ENCODE measurements at places on chromosomes 4 and X.

DNA sequence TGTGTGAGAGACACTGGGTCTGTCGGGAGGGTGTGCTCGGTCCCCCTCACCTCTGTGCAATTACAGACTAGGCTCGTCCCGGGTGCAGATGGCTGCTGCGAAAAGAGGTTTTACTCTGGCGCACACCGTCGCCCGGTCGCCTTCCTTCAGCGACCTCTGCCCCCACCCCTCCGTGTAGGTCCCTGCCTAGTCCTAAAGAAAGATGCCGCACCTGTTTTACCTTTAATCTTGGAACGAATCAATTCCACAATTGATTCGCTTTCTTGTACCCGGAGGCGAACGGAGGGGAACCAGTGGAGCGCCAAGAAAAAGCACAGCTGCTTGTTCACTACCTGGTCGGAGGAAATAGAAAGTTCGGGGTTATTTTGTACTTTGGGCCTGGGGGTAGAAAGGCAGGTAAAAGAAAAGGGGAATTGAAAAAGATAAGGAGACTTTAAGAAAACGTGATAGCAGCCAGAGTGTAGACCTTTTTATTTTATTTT is 1.2 kb downstream of the NPNT start:
- no peak for DNase-seq

DNA sequence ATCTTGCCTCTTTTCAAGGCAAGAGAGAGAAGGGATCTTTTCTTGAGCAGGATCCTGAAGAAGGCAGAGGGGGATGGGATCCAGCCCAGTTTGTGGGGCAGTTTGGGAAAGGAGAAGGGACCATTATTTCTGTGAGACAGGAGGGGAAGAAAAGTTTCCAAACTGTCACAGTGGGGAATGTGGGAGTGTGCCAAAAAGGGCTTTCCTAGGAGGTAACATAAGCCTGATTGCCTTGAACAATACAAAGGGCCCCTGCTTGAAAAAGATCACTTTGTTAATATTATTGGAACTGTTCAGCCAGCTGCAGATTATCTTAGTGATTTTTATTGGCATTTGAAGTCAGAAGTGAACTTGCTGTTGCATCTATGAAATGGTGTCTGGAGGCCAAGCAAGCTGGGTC is 55.2 kb downstream of the MTM1 start:
- DNase-seq = no peak

- no peak for DNase-seq
Measured at GRCh38 chrX:13535376-13536165, 33.8 kb upstream of the EGFL6 start.

GRCh38 chrX:50736656-50737055 is 77.3 kb downstream of the SHROOM4 start:
- DNase-seq = no peak

DNA sequence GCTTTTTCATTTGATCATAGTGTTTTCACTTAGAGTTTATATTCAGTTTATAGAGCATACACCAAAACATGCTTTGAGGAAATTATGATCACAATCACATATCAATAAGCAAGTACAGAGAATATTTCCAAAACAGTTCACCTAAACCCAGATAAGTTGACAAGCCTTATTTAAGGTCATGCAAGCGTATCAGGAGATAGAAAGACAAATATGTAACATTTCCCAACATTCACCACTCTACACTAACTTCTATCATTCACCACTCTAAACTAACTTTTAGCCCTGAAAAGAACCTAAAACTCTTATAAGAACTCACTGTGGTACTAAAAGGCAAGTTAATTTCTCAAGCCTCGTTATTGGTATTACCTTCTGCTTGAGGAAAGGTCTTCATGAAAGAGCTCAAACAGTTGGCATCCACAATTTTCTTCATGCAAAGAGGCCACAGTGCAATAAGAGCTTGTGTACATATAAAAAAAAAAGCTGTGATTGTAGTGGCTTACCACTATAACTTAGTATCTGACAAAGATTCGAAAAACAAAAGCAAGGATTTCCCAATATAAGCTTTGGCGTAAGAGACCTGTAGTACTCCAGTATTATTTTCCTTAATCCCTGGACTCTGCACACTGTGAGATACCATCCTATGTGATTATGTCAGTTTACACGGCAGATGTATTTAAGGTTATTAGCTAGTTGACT is 903.3 kb downstream of the STIM2 start:
- no peak for DNase-seq

GRCh38 chrX:19748896-19749680 is 138.3 kb downstream of the SH3KBP1 start:
- no peak for DNase-seq

- no peak for DNase-seq
Measured at GRCh38 chr4:89496851-89497250, 189.3 kb upstream of the GPRIN3 start.

DNA sequence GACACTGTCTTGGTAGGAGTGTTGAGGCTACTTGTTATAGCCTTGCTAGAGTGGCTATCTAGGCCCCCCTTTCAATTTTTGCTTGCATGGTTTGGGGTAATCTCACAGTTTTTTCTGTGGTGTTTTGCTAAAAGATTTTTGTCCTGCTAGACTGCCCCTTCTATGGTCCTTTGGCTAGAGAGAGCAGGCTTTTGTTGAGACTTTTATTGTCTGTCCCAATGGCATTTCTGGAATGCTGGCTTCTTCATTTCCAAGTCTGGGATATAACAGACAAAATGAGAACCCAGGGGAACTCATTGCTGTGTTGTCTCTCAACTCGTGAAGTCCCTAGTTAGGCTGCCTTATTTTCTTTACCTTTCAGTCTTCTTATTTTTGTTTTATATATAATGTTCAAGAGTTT is 160.2 kb upstream of the ZC4H2 start:
- no peak for DNase-seq

DNA sequence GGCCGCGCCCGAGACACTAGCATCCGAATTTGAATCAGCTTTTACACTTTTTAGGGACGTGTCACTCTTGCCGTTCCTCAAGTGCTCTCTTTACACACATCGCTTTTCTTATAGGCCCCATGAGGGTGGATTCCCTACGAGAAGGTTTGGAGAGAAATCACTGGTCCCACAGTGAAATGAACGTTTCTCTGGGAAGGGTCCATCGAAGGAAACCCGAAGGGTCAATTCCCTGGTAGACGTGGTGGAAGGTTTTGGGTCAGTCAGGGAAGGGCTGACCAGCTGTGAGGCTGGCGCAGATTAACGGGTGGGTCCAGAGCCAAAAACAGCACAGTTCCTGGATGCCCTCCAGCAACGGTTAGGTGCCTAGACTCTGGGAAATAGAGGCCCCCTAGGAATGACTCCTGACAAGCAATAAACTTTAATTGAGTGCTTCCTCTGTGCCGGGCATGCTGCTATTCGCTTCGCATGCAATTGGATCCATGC is 35.9 kb downstream of the ETDC start:
- DNase-seq = peak; percentile 3

- DNase-seq = no peak
Measured at GRCh38 chr4:147968641-147969040, 236.8 kb downstream of the ARHGAP10 start.
